Hair follicular keratinocyte (primary cell): ENCODE measurements at places on chromosomes 1 and 21. TPM values are rescaled to one million over a fixed set of nuclear protein-coding genes. Genes with fewer than 3 reads are reported as not detected.

Gene COPA
- 117 and 129 TPM in 2 replicates for total RNA-seq

Gene PLA2G4A
- total RNA-seq = 8.7 and 21.1 TPM in 2 replicates

Gene ERICH3
- not detected in 2 replicates for total RNA-seq

Gene TCHH
- total RNA-seq = 0.04 TPM in 1 of 2 replicates, not detected in the other

Gene DAB1
- total RNA-seq = not detected in 2 replicates

Gene AGO1
- 10.7 and 11.6 TPM in 2 replicates for total RNA-seq

Gene ADGRL4
- total RNA-seq = 0.42 TPM in 1 of 2 replicates, not detected in the other

Gene RAB3B
- 2.8 and 5.7 TPM in 2 replicates for total RNA-seq

Gene LRRC39
- not detected in 2 replicates for total RNA-seq

Gene S100A14
- total RNA-seq = 1,521 and 2,019 TPM in 2 replicates

Gene RGL1
- total RNA-seq = 0.62 and 1.7 TPM in 2 replicates

Gene VSIG8
- not detected in 2 replicates for total RNA-seq

Gene GBP7
- total RNA-seq = not detected in 2 replicates

Gene VASH2
- total RNA-seq = 0.04 TPM in 1 of 2 replicates, not detected in the other

Gene TRNP1
- total RNA-seq = 94.1 and 133 TPM in 2 replicates

Gene OR10Z1
- not detected in 2 replicates for total RNA-seq

Gene ASPM
- total RNA-seq = 9.4 and 27.5 TPM in 2 replicates

Gene CFHR5
- total RNA-seq = not detected in 2 replicates

Gene TUFT1
- 16.4 and 16.6 TPM in 2 replicates for total RNA-seq

Gene SLC1A7
- not detected in 2 replicates for total RNA-seq
